Activated CD4-positive, CD25-positive, alpha-beta regulatory T cell treated with anti-CD3 and anti-CD28 coated beads, Interleukin-2, amount 50 U/mL, for 24 hours (primary cell): ENCODE measurements at places on chromosomes 2 and 18.

DNA sequence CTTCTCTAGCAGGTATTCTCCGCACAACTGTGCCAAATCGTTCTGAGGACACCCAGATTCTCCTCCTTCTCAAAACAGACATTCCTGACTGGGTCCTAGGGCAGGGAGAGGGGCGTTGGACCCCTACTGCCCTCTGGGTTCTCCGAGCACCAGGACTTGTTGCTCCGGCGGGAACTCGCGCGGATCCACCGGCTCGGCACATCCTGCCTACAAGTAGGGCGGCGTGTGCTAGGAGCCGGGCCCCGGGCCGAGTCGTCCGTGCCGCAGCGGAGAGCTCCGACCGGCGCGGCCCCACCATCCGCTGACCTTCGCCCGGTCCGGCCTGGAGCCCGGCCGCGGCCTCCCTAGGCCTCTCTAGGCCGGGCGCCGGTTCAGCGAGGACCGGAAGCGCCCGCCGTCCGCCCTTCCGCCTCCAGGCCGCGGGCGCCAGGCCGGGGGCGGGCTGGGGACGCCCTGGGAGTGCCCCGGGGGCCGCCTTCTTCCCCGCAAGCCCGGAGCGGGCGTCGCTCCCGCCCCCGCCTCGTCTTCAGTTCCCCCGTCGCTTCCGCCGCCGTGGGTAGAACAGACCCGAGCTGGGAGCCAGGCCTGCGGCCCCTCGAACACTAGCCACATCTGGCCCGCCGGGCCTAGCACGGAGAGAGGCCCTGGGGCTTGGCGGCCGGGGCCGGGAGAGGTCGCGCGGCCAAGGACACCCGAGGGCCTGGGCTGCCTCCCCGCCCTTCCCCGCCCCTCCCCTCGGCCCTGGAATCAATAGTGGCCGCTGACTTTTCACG, 7.6 kb upstream of the ONECUT2 start:
- ATAC-seq = no peak

GRCh38 chr2:29293830-29294438, 178.7 kb downstream of the CLIP4 start:
- no peak for ATAC-seq

DNA sequence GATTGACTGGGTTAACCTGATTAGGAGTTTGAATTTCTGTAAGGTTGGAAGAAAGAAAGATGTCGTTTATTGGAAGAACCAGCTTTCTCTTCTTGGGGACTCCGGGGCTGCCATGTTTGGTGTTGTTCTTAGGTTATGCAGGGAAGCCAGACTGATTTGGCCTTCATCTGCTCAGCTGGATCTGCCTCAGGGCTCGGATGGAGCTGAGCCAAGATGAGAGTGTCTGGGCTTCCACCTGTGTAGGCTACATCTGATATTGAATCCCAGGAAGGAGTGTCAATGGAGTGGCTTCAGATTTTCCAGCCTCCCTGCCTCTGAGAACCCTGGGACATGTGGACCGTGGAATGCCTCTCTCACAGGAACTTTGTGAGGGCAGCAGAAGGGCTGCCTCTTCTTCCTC, 126.1 kb downstream of the WDSUB1 start:
- ATAC-seq = no peak

- no peak for ATAC-seq
These were observed 261.1 kb downstream of the CDH7 start for GRCh38 chr18:66011916-66012315.
